GM19239 (cell line): ENCODE measurements at places on chromosomes 6 and 20.

DNA sequence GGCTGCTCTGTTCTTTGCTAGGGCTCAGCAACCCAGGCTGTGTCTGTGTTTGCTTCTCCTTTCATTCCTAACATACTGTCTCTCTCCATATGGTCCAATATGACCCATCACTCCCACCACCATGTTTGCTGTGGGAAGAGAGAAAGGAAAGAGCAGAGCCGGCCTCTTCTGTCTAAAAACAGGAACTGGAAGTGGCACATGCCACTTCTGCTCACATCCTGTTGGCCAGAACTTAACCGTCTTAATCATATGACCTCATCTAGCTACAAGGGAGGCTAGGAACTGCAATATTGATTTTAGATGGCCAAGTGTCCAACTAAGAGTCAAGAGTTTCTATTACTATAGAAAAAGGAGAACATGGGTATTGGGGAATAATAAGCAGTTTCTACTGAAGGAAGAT, 212.5 kb upstream of the CHD6 start:
- DNase-seq, result no peak

- no peak for DNase-seq
Measured at GRCh38 chr6:5099537-5099936, 14.4 kb downstream of the PPP1R3G start.

DNA sequence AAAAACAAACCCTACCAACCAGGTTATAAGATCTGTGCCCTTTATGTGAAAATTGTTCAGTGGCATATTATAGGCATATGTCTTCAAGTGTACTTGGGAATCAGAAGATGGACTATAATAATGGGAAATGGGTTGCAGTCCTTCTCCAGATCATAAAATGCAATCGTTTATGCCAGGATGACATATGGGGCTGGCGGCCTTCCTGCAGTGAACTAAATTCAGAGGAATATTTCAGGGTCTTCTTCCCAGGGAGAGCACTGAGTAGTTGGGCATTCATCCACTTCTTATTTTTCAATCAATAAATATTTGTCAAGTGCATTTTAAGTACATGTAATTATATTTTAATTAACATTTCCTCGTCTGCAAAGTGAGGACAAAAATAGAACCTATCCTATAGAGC, 176.2 kb upstream of the CNR1 start:
- no peak for DNase-seq

DNA sequence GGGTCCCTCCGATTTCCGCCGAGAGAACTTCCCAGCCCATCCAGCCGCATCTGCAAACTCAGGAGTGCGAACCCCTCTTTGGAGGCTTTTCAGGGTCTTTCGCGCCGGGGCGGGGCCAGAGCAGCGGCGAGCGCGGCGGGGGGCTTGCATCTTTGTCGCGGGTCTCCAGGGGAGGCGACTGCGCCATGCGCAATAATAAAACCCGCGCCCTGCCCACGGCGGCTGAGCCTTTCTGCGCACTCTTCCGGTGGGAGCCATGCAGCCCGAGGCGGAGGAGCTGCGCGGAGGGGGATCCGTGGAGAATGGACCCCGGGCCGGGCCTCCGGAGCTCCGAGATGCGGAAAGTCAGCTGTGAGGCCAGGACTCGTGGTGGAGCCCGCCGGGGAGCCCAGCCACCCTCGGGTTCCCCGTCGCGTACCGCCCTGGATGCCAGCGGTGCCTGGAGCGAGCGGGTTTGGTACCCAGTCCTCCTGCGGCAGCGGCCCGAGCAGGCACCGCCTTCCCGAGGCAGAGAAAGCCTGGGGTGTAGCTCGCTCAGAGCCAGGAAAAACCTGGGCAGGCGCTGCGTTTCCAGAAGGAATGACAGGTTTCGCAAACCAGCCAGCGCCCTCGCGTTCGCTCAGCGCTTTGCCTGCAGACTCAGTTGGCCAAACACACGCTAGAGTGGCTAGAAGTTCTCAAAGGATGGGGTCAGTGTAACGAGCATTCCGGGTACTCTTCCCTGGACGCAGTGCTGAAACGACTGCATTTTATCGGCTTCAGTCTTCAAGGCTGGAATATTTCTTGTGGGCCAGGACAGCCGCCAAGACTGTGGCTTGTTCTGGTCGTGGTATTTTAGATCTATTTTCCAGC, 1.2 kb downstream of the AKAP12 start:
- no peak for DNase-seq

- no peak for DNase-seq
Measured at GRCh38 chr6:27321901-27322300, 9.8 kb upstream of the POM121L2 start.

- DNase-seq, result no peak
Measured at GRCh38 chr6:7311176-7311575, 1.8 kb downstream of the SSR1 start.

GRCh38 chr6:116685437-116685993, 4.5 kb downstream of the KPNA5 start:
- no peak for DNase-seq

- no peak for DNase-seq
Measured at GRCh38 chr6:32623693-32624092, 13.5 kb upstream of the HLA-DQA1 start.

- DNase-seq, result no peak
Measured at GRCh38 chr6:33132081-33132524, 56.3 kb downstream of the HLA-DPB1 start.

DNA sequence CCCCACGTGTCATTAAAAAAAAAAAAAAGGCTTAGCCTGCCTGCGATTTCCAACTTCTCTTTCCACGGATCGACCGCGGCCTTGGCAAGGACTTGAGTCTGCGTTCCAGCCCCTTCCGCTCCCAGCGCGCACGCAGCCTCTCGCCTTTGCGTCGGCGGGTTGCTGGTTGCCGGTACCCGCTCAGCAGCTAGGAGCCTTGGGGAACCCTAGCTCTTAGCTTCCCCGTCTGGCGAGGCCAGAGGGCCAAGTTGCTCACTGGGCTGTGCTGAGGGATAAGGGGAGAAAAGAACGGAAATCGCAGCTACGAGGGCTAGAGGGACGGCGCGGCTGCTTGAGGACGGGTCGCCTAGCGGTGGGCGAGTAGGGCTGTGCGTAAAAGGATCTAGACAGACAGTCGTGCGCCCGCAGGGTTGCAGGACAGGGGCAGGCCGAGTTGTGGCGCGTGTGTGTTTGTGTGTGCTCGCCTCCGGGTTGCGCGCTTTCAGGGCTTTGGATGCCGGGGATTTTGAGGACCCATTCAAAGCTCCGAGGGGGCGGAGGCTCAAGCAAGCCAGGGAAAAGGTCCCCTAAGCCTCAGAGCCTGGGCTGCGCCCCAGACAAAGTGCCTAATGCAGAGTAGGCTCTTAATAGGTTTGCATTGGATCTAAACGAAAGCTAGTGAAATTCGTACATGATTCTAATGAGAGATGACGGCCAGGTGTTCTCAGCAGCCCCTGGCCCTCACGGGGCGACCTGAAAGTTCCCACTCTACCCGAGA, 40.5 kb upstream of the OSTM1 start:
- no peak for DNase-seq

- DNase-seq, result no peak
Measured at GRCh38 chr20:11797156-11797555, 120.5 kb upstream of the BTBD3 start.

DNA sequence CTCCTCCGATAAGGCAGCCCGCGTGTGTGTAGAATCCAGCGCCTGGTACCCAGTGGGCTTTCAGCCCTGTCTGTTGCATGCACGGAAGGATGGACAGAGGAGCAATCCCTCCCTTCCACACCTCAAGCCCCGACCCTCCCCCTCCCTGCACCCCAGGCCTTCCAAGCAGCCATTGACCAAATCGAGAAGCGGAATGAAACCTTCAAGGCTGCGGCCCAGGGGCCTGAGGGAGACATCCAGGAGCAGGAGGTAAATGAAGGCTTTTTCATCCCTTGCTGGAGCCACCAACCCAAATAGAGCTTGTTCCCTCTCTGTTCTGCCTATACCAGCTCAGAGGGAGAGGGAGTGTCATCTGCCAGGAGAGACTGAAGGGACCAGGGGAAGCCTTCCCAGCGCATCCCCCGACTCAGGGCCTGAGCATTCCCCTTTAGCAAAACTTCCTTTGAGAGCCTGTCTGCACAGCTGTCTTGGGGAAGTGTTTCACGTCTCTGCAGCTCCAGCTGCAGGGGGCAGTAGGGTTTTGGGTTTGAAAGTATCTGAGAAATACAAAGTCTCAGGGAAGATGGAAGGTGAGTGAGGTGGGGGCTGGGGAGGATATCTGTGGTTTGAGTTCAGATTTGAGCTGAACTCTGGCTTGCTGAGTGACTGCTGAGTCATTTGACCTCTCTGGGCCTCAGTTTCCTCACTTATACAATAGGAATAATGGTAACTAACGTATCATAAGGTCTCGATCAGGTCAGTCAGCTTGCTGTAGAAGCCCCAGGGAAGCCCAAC, 16.1 kb downstream of the FGD2 start:
- DNase-seq, result no peak

GRCh38 chr6:136235233-136235564, 14.9 kb downstream of the MTFR2 start:
- DNase-seq, result no peak

GRCh38 chr6:21780679-21781078, 187.1 kb downstream of the SOX4 start:
- no peak for DNase-seq

DNA sequence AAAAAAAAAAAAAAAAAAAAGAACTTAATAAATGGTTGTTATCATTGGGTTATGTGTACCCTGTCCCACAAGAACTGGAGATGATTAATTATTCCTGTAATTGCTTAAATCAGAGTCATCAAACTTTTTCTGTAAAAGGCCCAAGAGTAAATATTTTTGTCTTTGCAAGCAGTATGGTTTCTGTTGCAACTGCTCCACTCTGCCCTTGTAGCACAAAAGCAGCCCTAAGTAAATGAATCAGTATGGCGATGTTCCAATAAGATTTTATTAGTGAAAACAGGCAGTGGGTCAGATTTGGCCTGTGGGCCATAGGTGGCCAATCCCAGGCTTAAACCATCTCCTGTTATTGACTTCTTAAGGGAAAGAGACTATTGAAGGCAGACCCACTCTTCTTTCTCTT, 252.7 kb downstream of the TSHZ2 start:
- no peak for DNase-seq

DNA sequence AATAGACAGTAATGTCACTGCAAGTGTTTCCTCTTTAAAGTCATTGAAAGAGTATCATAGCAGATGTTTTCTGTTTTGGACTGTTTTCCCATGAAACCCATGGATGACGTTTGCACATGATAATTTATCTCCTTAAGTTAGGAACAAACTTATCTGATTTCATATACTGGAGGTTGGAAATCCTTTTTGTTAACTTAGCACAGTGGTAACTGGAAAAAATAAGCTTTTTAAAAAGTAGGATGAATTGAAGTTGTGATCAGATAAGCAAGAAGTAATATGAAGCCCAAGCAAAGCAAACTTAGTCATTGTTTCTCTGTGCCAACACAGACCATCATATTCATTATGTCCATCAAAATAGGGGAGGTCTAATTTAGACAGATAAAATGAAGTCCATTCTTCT, 61.6 kb downstream of the PLCB4 start:
- DNase-seq, result no peak

DNA sequence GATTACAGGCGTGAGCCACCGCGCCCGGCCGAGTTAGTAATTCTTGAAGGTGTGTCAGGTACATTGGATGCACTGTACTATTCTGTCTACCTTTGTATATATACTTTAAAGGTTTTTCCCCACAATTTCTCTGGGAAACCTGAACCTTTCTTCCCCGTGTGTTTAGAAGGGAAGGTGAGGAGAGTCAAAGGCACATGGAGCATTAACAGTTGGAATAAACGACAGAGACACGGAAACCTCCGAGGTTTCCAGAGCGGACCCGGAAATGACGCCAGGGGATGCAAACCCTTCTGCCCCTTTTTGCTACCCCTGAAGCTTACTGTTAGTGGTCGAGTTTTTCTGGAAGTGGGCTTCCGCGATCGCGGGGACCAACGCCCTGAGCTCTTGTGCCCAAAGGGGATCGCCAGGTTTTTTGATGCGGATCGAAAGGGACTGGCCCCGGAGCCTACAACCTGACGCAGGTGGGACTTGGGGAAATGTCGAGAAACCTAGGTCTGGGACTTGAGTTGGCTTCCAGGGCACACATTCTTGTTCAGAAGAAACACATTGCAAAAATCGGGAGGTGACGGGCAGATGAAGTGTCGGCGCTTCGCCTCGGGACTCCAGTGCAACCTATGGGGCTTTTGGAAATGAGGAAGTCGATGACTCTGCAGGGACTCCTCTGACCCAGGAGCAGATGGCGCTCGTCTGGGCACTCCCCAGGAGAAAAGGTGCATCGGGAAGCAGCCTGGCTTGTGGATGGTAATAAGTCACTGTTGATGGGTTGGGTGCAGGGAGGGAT, 218.2 kb downstream of the OR2B2 start:
- no peak for DNase-seq

DNA sequence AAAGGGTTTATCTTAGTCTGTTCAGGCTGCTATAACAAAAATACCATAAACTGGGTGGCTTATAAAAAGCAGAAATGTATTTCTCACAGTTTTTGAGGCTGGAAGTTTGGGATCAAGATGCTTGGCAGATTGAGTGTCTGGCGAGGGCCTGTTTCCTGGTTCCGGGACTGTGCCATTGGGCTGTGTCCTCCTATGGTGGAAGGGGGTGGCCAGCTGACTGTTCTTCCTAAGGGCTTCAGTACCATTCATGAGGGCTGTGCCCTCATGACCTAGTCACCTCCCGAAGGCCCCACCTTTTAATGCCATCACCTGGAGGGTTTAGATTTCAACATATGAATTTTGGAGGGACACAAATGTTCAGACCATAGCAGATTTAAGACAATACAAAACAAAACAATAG, 91.2 kb downstream of the ARID1B start:
- no peak for DNase-seq

GRCh38 chr20:52434041-52434425, 242.5 kb upstream of the ZFP64 start:
- DNase-seq, result no peak

- no peak for DNase-seq
Measured at GRCh38 chr6:133265066-133265465, 23.9 kb downstream of the EYA4 start.

- DNase-seq, result peak; percentile 6
Measured at GRCh38 chr6:140271759-140272377, 897.4 kb upstream of the CITED2 start.

GRCh38 chr6:44415873-44416502, 28.5 kb downstream of the CDC5L start:
- no peak for DNase-seq

DNA sequence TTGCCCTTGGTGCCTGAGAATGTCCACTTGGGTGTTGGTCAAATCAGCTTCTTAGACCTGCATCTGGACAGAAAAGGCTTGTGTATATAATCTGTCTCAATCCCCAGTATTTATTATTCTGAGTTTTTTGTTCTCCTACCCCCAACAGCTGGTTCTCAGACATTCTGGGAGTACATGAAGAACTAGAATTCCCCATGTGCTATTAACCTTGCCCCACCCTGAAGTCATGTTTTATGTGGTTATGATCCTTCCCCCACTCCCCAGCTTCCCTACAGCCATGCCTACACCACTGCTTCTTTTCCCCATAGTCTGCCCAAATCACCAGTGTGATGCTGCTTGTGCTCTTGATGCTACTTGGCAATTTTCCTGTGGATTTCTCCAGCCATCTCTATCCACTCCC, 157.0 kb downstream of the ADAT2 start:
- DNase-seq, result no peak

GRCh38 chr6:18579869-18580268, 192.7 kb downstream of the RNF144B start:
- DNase-seq, result no peak

- DNase-seq, result no peak
Measured at GRCh38 chr6:93915961-93916360, 496.6 kb upstream of the EPHA7 start.

- DNase-seq, result no peak
Measured at GRCh38 chr20:53001498-53002301, 29.5 kb downstream of the TSHZ2 start.
